ENCODE measurements at places on chromosomes 4 and X. TPM values are rescaled to one million over a fixed set of nuclear protein-coding genes. Genes with fewer than 3 reads are reported as not detected.

- DNase-seq, result no peak
Observed at GRCh38 chr4:6657242-6658208, 17.0 kb downstream of the MRFAP1 start.

DNA sequence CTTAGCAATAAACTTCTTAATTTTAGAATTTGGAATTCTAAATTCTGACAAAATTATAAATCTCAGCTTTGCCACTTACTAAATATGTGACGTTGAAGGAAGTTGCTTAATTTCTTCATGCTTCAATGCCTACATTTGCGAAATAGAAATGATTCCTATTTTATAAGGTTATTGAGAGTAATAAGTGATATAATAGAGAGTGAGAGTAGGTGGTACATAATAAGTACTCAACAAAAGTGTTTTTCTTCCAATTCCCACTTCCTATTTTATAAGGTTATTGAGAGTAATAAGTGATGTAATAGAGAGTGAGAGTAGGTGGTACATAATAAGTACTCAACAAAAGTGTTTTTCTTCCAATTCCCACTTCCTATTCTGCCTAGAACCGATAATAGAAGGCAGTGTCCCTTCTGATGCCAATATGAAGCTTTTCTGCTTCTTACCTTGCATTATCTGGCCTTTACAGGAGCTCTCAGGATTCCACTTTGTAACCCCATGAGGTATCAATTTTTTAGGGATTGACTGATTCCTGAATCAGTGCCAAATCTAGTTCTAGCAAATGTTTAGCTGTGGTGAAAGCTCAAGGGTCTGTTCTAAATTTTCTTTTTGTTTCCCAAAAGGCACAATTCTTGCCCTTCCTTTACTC lies 31.4 kb downstream of the VSIG4 start:
- no peak for DNase-seq

DNA sequence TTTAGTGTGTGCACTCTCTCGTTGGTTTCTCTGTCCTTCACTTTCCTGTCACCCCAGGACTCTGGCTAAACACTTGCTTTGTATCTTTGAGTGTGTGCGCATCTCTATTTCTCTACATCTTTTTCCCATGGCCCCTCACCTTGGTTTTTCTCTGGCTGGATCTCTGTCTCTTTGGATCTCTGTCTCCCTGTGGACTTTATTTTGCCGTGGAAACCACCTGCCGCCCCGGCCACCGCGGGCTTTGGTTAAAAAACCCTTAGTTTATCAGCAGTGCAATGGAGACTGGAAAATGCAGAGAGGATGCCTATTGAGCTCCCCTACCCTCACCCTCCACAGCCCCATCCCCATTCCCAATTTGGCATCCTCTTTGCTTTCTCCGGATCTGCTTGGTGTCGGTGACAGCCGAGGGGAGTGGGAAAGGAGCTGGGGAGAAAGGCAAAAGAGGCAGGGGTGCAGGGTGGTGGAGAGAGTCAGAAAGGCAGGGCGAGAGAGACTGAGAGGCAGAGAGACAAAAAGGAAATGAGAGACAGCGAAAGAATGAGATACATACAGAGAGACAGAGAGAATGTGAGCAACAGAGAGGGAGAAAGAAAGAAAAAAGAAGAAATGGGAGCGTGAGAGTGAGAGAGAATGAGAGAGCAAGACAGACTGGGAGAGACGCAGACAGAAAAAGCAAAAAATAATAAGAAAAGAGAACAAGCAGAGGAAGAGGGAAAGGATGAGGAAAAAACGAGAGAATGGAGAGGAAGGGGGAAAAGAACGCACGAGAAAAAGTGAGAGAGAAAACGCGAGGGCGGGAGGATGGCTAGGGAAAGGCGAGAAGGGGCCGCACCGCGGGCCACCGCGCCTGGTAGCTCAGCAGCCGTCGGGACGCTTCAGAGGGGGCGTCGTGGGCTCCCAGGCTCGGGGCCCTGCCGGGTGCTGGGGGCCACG lies 688 bp downstream of the GPR101 start:
- DNase-seq, result no peak

GRCh38 chr4:69849969-69850368 lies 10.0 kb downstream of the SULT1E1 start:
- no peak for DNase-seq

- DNase-seq, result no peak
Observed at GRCh38 chr4:150886597-150886996, 128.5 kb downstream of the LRBA start.

DNA sequence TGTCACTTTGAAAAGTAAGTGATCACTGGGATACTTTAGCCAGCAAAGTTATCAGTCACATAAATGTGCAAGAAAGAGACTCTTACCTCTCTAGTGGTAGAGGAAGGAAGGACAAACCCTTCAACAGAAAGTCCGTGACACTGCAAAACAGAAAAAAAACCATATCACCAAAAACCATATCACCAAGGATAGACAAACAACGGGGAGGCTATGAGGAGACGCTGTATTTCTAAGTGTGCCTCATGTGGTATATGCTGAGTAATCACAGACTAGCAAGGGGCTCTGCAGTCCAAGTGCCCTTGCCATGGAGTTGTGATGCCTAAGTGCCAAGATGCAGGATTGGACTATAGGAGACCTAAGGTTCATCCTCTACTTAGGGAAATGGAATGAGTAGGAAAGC lies 11.5 kb upstream of the HDAC8 start:
- DNase-seq, result no peak

DNA sequence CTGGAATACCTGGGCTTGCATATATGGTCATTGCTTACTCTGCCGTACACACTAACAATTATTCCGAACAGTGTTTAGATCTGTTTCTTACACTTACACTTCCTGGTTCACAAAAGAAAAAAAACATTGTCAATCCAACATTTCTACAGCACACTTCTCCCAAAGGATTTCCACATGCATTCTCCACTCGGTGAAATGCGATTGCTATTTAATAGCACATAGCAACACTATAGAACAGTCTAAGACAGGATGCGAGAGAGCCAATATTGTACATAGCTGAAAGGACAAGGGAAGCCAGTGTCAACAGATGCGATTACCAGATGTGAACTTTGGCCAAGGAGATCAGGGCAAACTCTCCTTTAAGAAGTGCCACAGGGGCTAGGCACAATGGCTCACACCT lies 220.7 kb upstream of the GPC4 start:
- DNase-seq, result no peak

GRCh38 chr4:168478868-168479267 lies 1.4 kb downstream of the DDX60L start:
- DNase-seq, result no peak

- no peak for DNase-seq
Observed at GRCh38 chr4:157223456-157223855, 2.9 kb downstream of the GRIA2 start.

- peak; percentile 88 for DNase-seq
Observed at GRCh38 chrX:38561126-38561868, at the start of gene TSPAN7. Gene TSPAN7 (plus strand): TSS chrX:38561542. CDS start chrX:38561547, 5 bp downstream.

GRCh38 chr4:176156656-176157055 lies 38.7 kb downstream of the SPATA4 start:
- DNase-seq, result no peak

DNA sequence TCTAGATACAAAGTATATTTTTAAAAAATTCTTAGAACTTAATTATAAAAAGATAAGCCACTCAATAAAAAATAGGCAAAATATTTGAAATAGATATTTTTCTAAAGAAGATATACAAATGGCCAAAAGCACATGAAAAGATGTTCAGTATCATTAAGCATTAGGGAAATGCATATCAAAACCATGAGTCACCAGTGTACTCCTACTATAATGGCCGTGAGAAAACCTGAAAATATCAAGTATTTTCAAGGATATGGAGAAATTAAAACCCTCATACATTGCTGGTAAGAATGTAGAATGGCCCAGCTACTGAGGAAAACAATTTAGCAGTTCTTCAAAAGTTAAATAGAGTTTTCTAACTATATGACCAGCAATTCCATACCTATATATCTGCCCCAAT lies 337.9 kb downstream of the CAMK2D start:
- DNase-seq, result no peak

The GPR50 gene
- not detected for polyA plus RNA-seq

The MXD4 gene
- 71.8 TPM for polyA plus RNA-seq

The FABP2 gene
- polyA plus RNA-seq, result not detected

The CSAG1 gene
- polyA plus RNA-seq, result not detected
